Stimulated activated CD4-positive, alpha-beta T cell treated with anti-CD3 and anti-CD28 coated beads, Interleukin-12 subunit alpha, Interleukin-12 subunit beta, amount 100 ng/mL, for 4 hours (primary cell): ENCODE measurements at places on chromosomes 12 and 14.

DNA sequence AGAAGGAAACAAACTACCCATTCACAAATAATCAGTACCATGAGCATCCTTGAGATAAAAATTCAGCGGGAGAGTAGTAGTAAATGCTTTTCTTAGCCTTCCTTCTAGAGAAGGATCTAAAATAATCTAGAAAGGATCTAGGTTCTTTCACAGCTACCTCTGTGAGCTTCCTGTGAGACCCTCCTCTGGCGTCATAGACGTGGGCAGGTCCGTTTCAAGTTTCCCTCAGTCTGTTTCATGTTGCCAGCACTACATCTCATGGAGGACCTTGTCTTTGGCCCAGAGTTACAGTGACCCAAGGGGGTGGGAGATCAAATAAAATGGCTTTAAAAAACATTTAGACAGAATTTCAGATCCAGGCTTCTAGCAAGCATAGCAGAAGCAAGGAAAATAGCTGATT, 13.6 kb downstream of the DAAM1 start:
- no peak for DNase-seq

GRCh38 chr12:110916295-110916875, 4.0 kb downstream of the MYL2 start:
- DNase-seq, result no peak

DNA sequence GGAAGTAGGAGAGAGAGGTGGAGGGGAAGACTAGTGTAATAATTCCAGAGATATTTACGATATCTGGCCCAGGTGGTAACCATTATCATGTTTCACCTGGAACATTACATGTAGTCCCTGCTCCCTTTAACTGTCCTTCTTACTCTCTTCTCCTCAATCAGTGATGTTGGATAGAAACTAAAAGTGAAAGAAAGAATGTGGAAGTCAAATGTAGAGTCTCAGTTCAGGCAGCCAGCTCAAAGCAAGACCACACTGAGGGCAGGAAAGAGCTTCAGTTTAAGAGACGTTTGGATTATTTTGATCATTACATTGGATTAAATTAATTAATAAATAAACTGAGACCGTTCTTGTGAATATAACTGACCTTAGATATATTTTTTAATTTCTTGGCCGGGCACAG, 594.4 kb downstream of the FLRT2 start:
- no peak for DNase-seq

DNA sequence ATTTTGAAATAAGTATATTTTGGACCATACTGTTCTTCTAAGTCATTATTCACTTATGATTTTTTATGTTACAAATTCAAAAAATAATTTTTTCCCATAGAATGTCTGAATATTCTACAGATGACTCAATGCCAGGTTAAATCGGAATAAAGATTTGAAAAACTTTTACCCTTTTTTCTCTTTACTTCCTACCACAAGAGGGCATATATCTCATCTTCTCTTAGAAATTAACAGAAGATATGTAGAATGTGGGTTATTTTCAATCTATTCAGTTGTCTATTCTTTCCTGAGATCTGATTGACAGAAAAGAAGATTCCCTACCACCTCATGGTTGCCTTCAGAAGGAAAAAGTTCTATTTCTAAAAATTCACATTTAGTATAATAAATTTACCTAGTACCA, 53.0 kb upstream of the KITLG start:
- DNase-seq, result no peak

- no peak for DNase-seq
Measured at GRCh38 chr12:286531-287300, 24.1 kb upstream of the SLC6A13 start.

DNA sequence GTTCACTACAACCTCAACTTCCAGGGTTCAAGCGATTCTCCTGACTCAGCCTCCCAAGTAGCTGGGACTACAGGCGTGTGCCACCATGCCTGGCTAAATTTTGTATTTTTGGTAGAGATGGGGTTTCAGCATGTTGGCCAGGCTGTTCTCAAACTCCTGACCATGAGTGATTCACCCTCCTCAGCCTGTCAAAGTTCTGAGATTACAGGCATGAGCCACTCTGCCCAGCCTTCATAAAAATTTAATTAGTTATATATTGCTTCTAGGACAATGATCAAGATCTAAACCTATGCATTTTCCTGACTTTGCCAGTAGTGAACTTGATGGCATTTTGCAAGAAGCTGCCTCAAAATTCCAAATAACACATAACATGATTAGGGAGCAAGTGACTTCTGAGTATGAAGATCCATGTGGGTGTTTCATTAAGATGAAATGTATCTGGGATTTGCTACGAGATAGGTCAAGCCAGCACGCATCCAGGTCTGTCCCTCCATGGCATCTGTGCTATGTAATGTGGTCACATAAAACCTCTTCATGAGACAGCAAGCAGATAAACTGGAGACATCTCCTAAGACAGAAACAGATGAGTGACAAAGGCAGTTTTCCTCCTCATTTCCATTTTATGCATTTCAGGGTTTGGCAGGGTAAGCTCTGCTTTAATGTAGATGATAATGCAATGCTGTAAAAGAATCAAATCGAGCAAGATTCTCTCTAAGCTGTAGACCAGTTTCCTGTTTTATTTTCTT, 319.4 kb upstream of the ATP2B1 start:
- DNase-seq, result no peak

- no peak for DNase-seq
Measured at GRCh38 chr14:61498303-61498702, 176.9 kb downstream of the PRKCH start.

DNA sequence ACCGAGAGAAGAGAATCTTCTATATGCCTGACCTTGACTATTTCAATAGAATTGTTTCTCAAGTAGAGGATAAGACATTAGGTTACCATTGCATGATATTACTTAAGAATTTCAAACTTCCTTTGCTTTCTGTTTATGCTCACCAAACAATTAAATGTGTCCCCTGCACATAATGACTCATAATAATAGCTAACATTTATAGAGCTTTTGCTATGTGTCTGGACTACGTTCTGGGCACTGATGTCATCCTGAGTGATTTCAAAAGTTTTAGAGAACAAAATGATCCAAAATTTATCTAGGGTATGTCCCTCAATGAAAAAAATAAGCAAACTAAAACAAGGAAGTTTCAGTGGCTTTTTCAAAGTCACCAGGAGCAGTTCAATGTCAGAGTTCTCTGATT, 38.8 kb downstream of the SLC15A5 start:
- no peak for DNase-seq

DNA sequence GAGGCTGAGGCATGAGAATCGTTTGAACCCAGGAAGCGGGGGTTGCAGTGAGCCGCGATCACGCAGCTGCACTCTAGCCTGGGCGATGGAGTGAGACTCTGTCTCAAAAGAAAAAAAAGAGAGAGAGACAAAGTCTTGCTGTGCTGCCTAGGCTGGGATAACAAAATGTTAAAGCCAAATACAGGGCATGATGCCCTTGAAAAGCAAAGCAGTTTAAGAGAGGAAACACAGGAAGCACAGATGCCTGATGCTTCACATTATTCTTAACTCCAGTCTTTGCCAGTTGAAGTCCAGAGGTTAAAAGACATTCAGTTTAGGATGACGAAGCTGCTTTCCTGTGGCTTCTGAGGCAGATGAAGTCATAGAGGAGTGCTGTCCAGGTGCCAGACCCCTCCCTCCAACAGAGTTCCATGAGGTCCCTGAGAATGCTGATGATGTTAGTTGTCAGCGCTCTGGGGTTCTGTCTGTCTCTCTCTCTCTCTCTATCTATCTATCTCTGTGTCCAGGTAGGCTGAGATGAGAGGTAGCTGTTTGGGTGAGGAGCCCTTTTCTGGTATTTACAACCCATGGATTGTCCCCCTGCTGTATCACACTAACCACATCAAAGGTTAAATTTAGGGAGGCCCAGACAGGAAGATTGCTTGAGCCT, 4.9 kb upstream of the MRPL52 start:
- DNase-seq, result no peak

- no peak for DNase-seq
Measured at GRCh38 chr14:91143862-91144261, 30.0 kb downstream of the DGLUCY start.

- DNase-seq, result no peak
Measured at GRCh38 chr12:119154435-119154818, 24.3 kb upstream of the HSPB8 start.

- no peak for DNase-seq
Measured at GRCh38 chr12:30548203-30548602, 147.5 kb downstream of the IPO8 start.
